ENCODE measurements at places on chromosomes 1 and 21.

GRCh38 chr21:27536319-27536718 lies 569.4 kb upstream of the ADAMTS5 start:
- no peak for DNase-seq

- DNase-seq: no peak
These were observed 338.5 kb downstream of the KCTD3 start for GRCh38 chr1:215905493-215906115.

- DNase-seq: no peak
These were observed 226.6 kb upstream of the KAZN start for GRCh38 chr1:14371771-14372497.

- DNase-seq: no peak
These were observed 295.7 kb downstream of the SIPA1L2 start for GRCh38 chr1:232334246-232334645.

- DNase-seq: no peak
These were observed 1.4 kb upstream of the PIK3R3 start for GRCh38 chr1:46133781-46134350.

DNA sequence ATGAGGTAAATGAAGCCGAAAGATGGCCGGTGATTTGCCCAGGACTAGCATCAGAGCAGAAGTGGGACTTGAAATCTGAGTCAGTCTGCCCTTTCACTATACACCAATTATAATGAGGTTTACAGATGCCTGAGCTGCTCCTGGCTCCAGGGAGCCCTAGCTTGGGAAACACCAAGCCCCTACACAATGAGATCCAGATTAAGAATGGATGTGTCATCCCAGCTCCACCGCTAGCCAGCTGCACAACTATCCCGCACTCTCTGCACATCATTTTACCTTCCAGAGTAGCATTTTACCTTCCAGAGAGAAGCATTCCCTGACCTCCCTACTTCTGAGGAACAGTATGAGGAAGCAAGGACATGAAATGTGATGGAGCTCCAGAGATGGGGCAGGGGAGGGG lies 27.0 kb downstream of the SERTAD4 start:
- DNase-seq: no peak

DNA sequence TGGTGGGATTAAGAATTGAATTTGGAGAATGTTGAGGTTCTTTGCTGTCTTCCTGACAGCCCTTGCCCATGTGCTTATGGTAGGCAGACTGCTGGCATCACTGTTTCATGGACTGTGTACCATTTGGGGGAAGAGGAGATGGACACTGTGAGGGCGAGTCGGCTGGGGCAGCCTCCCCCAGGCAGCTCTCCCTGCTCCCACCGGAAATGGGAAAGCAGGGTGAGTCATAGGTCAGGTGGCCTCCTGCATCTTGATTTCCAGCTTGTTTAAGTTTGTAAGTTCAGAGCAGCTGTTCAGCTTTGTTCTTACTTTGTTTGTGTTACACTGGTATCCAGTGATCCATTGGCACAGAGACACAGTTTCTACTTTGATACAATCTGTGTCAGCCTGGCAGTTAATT lies 87.2 kb upstream of the CNIH3 start:
- no peak for DNase-seq

Data from memory B cell (primary cell).